CD8-positive, alpha-beta T cell (primary cell): ENCODE measurements at places on chromosomes 7 and 10. TPM values are rescaled to one million over a fixed set of nuclear protein-coding genes. Genes with fewer than 3 reads are reported as not detected.

The GPR22 gene
- not detected for total RNA-seq

The UPK3BL1 gene
- 42.2 TPM for total RNA-seq

The OR9A2 gene
- not detected for total RNA-seq

The UBTD1 gene
- 1.1 TPM for total RNA-seq

The FAM25A gene
- not detected for total RNA-seq

The KAZALD1 gene
- total RNA-seq = not detected

The CREM gene
- total RNA-seq = 129 TPM

The INHBA gene
- not detected for total RNA-seq

The CXCL12 gene
- total RNA-seq = not detected

The GTF2IRD1 gene
- total RNA-seq = 0.11 TPM

The SYNPO2L gene
- not detected for total RNA-seq

The GCK gene
- total RNA-seq = 0.78 TPM

The CHN2 gene
- 10.3 TPM for total RNA-seq

The PTPRN2 gene
- 0.22 TPM for total RNA-seq

The AGBL3 gene
- total RNA-seq = 2.8 TPM

The LRRC18 gene
- not detected for total RNA-seq

The AGR3 gene
- total RNA-seq = not detected

The OR2A42 gene
- total RNA-seq = not detected

The UCN3 gene
- total RNA-seq = not detected

The MYL10 gene
- total RNA-seq = not detected

The REPIN1 gene
- total RNA-seq = 54.0 TPM

The CPN1 gene
- total RNA-seq = not detected

The NUB1 gene
- total RNA-seq = 81.2 TPM

The SUFU gene
- 4.2 TPM for total RNA-seq

The CASD1 gene
- 15.5 TPM for total RNA-seq

The PAX4 gene
- total RNA-seq = not detected

The KIAA1217 gene
- total RNA-seq = not detected

The STAG3 gene
- 6.3 TPM for total RNA-seq

The EXOC4 gene
- 47.9 TPM for total RNA-seq
